Breast epithelium (tissue), 4 donors: ENCODE measurements at places on chromosomes 1 and 21.

GRCh38 chr1:212110617-212111016, 75.1 kb downstream of the DTL start:
- no peak for DNase-seq

- DNase-seq, result no peak
These were observed 31.8 kb downstream of the UBE2U start for GRCh38 chr1:64235181-64235580.

GRCh38 chr1:212650228-212650627, 41.7 kb downstream of the ATF3 start:
- no peak for DNase-seq

DNA sequence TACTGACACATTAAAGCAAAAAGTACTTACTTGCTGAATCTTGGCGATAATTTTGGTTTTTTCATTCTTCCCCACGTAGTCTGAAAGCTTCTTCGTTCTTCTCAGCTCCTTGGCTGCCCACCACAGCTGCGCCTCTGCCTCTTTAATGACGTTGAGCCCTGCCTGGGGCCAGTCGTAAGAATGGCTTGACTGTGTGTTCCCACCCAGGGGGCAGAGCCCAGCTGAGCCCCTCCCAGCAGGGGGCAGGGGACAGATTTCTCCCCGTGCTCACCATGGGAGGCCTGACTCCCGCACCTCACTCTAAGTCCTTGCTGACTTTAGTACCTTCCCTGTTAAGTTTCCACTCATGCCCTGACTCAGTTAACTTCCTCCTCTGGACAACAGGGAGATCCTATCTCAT, 9.0 kb downstream of the CFAP298 start:
- no peak for DNase-seq

GRCh38 chr1:63628607-63629006, 35.4 kb downstream of the PGM1 start:
- DNase-seq, result no peak

DNA sequence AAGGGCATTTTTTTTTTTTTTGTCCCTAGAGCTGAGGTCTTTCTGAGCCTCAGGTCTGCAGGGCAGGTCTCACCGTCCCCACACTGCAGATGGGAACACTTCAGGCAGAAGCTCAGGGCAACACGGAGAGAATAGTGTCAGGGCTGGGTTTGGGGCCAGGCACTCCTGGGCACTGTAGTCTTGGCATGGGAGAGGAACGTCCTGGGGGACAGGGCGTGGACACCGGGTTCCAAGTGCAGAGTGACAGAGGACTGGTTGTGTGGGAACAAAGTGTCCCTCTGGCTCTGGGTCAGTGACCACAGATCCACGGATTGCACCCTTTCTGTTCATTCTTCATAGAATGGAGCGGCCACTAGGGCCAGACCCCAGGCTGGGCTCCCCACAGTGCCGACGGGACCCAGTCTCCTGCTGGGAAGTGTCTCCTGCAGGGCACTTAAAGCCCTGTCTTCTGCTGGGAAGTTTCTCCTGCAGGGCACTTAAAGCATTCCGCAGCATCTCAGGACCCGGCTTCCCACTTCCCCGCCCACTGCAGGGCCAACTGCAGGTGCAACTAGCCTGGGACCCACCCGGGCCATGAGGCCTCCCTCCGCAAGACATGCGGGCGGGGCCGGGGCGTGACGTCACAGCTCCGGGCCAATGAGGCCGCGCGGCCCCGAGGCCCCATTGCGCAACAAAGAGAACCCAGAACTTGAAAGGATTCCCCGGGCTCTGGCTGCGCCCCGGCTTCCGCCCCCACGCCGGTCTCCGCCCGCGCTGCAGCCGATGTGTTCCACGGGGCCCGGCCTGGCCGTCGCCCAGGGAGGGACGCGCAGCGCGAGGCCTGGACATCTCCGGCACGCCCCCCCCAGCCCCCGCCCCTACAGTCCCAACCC, 1.2 kb downstream of the GPR153 start:
- peak; percentile 77 for DNase-seq

DNA sequence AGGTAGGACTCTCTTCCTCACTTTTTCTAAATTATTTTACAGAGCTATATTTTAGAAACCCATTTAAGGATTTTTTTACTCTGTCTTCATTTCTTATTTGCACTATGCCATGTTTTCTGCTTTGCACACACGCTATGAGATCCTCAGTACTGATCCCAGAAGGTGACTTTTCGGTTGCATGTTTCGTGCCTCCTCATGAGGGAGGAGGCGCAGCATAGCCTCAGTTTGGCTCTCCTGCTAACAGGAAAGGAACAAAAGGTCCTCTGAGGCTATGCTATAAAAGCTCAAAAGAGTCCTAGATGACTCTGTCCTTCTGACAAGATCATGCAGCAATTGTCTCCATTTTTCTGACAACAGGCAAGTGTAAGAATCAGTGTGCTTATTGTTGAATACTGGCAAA, 189.7 kb downstream of the GPR52 start:
- DNase-seq, result no peak

DNA sequence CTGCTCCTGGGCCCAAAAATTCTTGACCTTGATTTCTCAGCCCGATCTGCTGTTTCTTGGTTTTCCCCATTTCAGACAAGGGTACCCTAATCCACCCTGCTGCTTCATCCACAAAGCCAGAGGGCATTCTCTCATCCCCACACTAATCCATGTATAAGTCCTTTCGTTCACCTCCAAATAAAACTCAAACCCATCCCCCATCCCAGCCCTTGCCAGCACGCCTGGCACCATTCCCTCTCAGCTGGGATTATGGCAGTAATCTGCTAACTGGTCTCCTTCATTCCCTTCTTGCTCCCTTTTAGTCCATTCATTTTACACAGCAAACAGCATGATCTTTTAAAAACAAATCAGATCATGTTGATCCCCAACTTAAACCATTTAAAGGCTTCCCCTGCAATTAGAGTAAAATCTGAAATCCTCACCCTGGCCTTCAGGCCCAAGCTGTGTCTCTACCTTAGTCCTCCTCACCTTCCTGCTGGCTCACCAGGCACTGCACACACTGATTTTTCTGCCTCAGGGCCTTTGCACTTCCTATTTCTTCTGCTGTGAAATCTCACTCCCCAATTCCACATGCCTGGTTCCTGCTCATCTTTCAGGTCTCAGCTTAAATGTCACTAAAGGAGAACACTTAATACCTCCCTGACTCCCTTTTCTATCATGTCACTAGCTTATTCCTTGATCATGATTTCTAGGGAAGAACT, 12.2 kb upstream of the TRNP1 start:
- DNase-seq, result no peak

DNA sequence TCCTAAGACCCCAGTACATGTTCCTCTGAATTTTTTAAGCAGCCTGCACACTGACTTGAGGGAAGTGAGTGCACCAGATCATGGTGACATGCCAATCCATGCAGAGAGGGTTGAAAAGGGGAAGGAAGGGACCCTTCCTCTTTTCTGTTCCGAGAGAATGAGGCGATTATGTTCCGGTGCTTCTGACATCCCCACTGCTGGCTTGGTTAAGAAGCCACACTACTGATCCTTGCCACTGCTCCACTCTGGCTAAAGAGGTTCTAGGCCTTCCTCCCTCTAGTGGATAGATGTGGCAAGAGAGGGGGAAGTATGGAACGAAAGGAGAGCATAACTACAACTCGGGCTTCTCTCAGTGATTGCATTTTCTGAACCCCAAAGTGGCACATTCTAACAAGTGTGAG, 1.8 kb upstream of the CYB5R1 start:
- DNase-seq, result peak; percentile 33

- no peak for DNase-seq
These were observed 165.6 kb upstream of the POGK start for GRCh38 chr1:166673722-166674121.

DNA sequence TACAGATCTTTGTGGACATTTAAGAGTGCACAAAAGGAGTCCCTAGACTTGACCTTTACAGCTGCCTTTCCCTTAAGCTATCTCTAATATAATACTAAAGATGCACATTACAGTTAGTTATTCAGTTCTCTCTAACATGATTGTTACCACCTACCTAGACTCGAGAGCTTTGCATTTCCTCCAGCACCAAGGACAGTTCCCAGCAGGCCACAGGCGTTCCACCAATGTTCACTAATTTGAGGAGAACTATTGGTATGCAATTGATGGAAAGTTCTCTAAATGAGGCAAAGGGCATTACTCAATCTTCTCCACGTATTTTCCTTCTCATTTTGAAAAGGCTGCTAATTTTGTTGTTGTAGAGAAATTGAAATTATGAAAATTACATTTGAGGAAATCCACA, 5.4 kb upstream of the NTNG1 start:
- DNase-seq, result no peak

GRCh38 chr1:229869240-229869639, 197.8 kb upstream of the GALNT2 start:
- no peak for DNase-seq

DNA sequence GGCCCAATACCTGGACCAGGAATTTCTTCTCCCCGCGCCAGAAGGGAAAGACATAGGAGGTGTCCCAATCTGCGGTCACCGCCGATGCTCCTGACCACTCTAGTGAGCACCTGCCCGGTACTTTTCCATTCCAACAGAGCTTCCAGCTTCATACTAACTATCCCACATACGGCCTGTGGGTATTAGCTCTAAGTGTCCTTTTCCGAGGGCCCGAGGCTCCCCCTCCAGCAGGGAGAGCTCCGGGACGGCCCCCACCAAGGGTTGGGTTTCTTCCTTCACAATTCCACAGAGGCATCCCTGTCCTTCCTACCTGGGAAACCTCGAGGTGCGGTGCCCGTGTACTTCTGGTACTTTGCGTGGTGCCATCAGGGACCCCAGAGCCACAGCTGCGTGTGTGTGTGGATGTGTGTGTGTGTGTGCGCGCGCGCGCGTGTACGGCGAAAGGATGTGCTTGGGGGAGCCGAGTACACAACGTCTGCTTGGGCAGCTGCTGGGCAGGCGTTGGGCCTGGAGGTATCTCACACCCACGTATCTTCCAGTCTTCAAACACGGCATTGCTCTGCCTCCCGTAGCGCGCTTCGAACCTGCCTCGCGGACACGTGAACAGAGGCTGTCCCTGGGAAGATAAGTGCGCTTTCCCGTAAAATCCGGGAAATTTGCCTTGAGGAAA, 2.4 kb upstream of the SIM2 start:
- DNase-seq, result no peak

DNA sequence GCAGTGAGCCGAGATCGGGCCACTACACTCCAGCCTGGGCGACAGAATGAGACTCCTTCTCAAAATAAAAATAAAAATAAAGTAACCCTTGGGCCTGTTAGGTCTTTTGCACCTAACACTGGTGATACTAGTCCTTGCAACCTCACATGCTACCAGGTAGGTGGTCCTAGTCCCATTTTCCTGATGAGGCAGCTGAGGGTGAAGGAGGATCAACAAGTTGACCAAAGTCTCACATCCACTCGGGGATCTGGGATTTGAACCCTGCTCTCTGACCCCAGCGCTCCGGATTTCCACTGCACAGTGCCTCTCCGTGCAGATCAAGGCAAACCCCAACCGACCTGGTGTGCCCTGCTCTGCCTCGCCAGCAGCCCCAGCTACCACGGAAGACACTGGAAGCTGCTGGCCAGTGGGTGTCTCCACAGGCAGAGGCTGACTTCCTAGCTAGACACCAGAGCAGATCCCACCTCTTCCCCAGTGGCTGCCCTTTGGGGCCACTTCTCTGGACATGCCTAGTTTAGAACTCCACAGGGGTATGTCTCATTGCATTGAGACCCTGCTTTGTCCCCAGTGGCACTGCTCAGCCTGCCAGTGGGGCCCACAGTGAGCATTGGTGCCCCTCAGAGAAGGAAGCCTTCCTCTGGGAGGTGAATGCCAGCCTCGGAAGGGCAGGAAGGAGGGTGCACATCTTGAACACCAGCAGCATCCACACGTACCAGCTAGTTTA, 27.6 kb downstream of the LDLRAP1 start:
- DNase-seq, result no peak

- DNase-seq, result no peak
These were observed 115.5 kb downstream of the LHX9 start for GRCh38 chr1:198032668-198033067.

DNA sequence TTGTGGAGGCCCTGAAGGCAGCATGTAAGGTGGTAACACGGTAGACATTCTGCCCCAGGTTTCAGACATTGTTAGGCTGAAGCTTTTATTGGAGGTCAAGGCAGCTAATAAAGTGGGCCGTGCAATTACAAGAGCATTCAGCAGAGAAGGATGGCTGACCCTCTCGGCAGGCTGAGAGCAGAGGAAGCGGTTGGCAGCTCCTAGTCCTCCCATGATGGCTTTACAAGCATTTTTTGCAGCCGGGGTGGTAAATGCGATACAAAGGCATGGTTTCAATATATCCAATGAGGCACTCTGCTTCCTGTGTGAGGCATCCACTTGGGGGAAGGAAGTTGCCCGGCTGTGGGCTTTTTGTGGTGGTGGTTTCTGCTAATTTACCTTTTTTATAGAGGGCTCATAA, 14.6 kb downstream of the KIF26B start:
- no peak for DNase-seq

DNA sequence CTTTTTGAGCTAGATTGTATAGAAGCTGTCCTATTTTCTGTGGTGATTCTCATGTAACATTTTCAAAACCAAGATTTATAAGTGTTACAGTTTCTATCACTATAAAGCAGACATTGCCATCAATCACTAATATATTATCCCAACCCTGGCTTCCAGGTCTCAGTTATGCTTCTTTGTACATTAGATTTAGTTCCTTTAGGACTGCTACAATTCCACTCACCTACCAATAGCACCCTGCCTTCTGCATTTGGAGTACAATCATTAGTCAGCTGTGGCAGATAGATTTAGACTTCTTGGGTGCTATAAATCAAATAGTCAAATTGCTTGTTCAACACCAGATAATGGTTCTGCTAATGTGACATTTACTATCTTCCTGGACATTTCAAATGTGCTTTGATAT, 281.6 kb downstream of the BRINP3 start:
- DNase-seq, result no peak

- DNase-seq, result peak; percentile 66
These were observed 159.2 kb downstream of the RUNX1 start for GRCh38 chr21:34889676-34890469.

DNA sequence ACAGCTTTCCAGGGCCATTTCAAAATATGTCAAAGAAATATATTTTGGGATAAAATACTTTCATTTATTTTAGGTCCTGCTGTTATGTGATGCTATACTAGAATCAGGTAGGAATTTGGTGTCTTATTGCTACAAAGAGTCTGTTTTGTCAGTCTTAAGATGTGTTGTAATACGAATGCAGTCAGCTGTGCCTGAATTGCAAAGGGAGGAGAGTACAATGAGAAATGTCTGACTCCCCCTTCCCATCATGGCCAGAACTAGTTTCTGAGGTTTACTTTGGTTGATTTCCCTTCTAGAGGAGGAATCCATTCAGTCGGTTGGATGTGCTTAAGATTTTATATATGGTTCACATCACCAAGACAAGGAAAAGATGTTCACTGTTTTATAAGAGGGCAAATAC, 75.7 kb upstream of the TNFSF18 start:
- no peak for DNase-seq

- no peak for DNase-seq
These were observed 7.9 kb downstream of the S100A10 start for GRCh38 chr1:151985768-151986167.

GRCh38 chr1:3453891-3454810, at the start of gene ARHGEF16:
ARHGEF16 (plus strand) TSS chr1:3454665; CDS start chr1:3463085, 8,420 bp downstream.
- DNase-seq, result peak; percentile 79

GRCh38 chr1:222347627-222348026, 200.3 kb downstream of the HHIPL2 start:
- no peak for DNase-seq

GRCh38 chr1:181737056-181737455, 253.7 kb downstream of the CACNA1E start:
- no peak for DNase-seq
